ENCODE measurements at places on chromosomes 3 and 15.

- no peak for DNase-seq
Observed at GRCh38 chr3:140832883-140833282, 108.8 kb upstream of the SLC25A36 start.

GRCh38 chr3:35965908-35966307 lies 326.6 kb downstream of the ARPP21 start:
- no peak for DNase-seq

- DNase-seq = no peak
Observed at GRCh38 chr15:33730815-33731214, 237.5 kb upstream of the CHRM5 start.

DNA sequence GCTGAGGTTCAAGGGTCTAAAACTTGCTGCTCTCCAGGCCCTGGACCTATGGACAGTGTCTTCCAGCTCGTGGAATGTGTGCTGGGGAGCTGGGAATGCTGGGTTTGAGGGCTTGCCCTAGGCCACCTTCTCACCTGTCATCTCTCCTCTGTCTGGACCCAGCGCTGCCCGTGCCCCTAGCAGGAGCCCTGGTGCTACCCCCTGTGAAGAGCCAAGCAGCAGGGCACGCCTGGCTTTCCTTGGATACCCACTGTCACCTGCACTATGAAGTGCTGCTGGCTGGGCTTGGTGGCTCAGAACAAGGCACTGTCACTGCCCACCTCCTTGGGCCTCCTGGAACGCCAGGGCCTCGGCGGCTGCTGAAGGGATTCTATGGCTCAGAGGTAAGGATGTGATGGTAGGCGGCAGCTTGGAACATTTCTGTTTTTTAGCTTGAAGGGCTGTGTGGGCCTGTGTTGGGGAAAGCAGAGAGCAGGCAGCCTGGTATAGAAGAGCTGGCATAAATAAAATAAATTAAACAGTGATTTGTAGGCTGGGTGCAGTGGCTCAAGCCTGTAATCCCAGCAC lies 5.1 kb downstream of the CHRD start:
- no peak for DNase-seq

GRCh38 chr3:33202711-33203457 lies 15.7 kb downstream of the SUSD5 start:
- DNase-seq = no peak
